ENCODE measurements at places on chromosomes 1 and 21.

GRCh38 chr1:62905309-62905708 lies 121.4 kb downstream of the ATG4C start:
- no peak for DNase-seq

DNA sequence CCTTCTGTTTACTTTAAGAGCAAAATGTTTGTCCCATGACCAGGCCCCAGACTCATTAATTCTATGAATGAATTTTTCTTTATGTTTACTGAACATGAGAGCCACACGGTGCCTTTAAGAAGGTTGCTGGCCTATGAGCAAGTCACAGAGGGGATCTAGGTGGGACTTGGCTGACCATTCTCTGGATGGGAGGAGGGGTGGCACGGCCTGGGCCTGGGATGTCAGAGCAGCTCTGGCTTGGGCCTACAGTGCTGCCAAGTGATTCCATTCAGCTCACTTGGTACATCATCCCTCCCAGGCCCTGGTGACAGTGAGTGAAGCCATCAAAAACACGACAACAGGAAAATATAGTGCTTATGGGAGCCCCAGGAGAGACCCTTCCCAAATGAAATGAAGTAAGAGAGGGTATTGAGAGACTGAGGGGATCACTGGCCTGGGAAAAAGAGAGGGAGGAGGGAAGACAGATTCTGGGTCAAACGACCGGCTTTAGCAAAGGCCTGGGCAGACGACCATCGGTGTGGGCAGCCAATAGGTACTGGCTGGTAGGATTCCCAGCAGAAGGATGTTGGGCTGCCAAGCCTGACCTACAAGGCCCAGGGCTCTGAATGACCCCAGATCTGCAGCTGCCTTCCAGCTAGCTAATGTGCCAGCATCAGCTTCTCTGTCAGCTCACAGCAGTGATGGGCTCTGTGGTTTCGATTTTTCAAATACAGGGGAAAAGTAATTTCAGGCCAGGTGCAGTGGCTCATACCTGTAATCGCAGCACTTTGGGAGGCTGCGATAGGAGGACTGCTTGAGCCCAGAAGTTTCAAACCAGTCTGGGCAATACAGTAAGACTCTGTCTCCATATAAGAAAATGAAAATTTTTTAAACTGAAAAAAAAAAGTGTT lies 3.3 kb downstream of the TMEM53 start:
- DNase-seq: no peak

- no peak for DNase-seq
Observed at GRCh38 chr1:107899655-107900054, 65.3 kb downstream of the VAV3 start.

DNA sequence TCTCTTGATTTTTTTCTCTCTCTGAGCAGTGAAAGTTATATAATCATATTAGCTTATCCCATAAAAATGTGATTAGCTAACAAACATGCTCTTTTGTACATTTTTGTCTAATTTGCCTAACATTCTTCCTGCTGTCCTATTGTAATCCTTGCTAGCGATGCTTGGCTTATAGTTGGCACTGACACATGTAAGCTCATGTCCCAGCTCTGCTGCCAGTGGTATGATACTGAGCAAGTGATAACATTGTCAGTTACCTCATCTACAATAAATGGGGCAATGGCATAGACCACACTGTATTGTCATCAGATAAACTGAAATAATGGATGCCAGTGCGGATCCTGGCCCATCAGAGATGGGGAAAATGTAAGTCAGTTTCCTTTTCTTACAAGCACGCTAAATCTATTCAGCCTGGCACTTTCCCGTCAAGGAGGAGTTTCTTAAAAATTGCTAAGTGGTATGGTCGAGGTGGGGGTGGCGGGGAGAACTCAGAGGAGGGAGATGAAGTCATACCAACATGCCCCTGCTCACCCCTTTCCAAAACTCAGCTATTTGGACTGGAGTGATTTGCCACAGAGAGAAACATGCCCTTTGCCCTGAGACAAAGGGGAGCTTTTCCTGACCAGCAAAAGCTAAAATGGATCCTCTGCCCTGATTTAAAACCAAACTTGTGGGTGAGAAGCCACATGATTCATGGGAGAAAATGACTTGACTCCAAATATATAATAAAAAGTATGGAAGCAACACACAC lies 1.3 kb downstream of the FYB2 start:
- no peak for DNase-seq

DNA sequence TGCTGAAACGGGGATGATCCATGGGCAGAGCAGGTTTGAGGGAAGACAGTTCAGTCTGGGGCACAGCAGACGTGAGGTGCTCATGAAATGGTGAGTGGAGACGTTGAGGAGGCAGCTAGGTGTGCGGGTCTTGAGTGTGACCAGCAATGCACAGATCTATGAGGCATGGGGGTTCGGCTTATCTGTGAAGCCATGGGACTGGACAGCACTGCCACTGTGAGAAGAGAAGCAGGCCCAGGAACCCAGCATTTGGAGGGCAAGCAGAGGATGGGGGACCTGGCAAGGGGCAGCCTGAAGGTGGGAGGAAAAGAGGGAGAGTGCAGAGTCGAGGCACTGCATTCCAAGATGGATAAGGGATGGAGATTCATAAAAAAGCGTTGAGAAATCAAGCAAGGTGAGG lies 8.0 kb downstream of the CSF1 start:
- DNase-seq: no peak

GRCh38 chr1:211703812-211704537 lies 28.6 kb upstream of the NEK2 start:
- no peak for DNase-seq

DNA sequence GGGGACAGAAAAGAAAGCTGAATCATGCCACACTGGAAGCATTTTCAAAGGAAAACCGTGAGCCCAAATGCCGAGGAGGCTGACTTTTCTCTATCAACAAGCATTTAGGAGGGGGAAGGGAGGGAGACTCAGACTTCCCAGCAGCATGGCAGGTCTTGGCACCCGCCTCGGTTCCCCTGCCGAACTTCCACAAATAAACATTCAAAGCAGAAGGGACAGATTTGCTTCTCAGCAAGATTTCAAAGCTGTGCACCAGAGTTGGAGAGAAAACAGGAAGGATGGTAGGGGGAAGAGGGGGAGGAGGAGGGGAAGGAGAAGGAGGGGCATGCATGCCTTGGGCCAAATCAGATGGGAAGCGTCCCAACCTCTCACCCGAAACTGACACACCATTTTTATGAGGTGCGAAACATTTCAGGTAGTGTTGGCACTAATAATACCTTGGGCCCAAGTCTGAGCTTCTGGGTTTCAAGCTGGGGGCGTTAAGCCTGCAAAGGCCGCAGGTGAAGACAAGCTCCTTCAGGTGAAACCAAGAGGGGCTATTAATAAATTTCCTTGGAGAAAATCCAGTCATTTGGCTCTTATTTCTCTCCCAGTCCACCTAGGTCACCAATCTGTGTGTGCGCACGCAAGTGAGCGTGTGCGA lies 26.4 kb downstream of the ABCA4 start:
- no peak for DNase-seq

DNA sequence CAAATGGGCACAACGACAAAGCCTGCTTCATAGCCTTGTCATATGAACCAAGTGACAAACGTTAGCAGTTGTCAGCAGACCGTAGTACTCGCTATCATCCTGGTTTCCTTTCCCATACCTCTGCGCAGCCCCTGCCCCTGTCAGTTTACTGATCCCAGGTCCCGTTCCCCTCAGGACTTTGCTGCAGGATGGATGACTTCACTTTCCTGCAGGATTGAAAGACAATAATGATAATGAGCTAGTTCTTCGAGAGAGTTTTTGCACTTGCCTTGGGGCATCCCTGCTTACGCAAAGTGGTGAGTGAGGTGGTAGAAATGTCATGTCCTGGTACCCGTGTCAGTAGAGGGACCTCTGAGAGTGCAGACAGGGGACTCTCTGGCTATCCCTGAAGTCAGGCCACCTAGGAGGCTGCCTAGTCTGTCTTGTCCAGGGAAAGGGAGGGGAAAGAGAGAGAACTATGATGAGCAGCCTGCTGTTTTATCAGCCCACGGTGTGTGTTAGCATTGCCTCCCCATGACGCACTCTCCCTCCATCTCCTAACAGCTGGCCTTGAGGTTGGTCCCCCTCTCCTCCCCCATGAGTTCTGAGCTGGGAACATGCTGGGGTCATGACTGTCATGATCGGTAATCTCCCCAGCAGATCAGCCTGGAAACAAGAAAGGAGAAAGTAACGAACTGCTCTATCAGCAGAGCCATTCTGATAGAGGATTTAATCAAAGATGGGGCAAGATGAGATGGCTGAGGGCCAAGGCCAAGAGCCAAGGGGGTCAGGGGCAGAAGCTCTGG lies 53.7 kb downstream of the ELK4 start:
- DNase-seq: no peak

DNA sequence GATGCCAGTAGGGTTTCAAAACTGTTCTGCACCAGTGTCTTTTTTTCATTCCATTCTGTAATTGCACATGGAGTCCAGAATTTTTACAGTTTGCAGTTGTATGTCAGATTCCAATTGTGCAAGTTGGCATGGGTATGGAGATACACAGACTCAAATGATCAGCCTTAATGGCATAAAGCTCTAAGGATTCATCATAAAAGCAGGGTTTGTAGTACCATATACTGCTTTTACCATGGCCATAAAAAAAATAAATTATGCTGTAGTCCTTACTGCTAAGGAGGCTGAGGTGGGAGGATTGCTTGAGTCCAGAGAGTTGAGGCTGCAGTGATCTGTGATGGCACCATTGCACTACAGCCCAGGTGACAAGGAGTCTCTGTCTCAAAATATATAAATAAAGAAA lies 10.3 kb downstream of the MTARC1 start:
- no peak for DNase-seq

- no peak for DNase-seq
Observed at GRCh38 chr1:159987186-159987585, 33.1 kb upstream of the SLAMF9 start.

- DNase-seq: no peak
Observed at GRCh38 chr1:52343979-52344378, 22.0 kb downstream of the CC2D1B start.

DNA sequence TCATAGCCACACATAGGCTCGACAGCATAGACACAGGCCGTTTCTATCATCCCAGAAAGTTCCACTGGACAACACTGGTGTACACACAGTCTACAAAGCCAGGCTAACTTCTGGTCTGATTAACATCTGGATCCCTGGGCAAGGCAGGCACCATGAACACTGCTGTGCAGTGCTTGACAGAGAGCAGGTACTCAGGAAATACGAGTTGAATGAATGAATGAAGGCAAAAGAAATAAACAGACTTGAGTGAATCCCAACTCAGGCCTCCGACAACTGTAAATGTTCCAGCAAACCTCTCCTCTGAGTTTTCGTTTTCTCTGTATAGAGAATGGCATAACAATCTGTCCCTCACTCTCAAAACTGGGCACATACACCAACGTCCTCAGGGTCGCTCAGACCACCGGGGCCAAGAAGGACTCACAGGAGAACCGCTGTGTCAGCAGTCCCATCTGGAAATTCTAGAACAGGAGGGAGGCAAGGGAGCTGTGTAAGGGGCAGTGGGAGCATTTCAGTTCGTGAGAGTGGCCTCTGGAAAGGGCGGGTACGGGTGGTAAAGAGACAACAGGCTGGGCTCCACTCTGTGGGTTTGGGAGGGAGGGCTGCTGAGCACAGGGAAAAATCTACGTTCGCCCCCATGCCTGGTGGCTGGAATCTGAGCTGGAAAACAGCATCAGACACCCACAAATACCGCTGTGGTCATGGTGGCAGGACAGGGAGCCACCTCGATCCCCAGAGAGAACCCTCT lies 15.1 kb upstream of the ECE1 start:
- DNase-seq: no peak

- no peak for DNase-seq
Observed at GRCh38 chr1:2134266-2134620, 60.3 kb downstream of the FAAP20 start.

DNA sequence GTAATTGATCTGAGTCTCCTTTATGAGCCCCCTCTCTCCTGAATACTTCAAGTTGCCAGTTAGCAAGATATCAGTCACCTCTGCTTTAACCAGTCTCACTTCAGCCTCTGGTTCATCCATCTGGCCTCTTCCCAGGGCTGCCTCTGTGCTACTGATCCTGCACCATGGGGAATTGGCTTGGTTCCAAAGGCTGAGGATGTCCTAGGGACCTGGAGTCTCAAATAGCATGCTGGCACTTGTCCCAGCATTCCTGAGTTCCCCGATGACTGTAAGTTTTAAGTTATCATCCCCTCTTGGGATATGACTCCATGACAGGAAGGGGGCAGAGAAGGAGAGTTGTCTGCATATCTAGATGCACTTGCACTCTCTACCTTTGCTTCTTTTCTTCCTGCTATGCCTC lies 252.0 kb downstream of the PTBP2 start:
- no peak for DNase-seq

DNA sequence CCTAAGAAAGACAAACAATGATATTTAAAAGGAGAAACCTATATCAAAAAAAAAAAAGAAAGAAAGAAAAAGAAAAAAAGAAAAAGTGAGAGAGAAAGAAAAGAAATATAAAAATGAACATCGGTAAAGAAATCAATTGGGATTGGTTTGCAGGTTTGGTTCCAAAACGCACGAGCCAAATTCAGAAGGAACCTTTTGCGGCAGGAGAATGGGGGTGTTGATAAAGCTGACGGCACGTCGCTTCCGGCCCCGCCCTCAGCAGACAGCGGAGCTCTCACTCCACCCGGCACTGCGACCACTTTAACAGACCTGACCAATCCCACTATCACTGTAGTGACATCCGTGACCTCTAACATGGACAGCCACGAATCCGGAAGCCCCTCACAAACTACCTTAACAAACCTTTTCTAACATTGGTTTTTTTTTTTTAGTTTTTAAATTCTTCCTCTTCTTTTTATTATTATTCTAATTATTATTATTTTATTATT lies 11.7 kb downstream of the LHX9 start:
- no peak for DNase-seq

GRCh38 chr1:99270646-99271045 lies 6.4 kb downstream of the PLPPR4 start:
- no peak for DNase-seq

GRCh38 chr1:192966073-192966472 lies 93.1 kb downstream of the UCHL5 start:
- DNase-seq: no peak

- DNase-seq: no peak
Observed at GRCh38 chr21:45266518-45267389, 20.9 kb downstream of the POFUT2 start.

- no peak for DNase-seq
Observed at GRCh38 chr1:208329300-208329699, 85.1 kb upstream of the PLXNA2 start.

DNA sequence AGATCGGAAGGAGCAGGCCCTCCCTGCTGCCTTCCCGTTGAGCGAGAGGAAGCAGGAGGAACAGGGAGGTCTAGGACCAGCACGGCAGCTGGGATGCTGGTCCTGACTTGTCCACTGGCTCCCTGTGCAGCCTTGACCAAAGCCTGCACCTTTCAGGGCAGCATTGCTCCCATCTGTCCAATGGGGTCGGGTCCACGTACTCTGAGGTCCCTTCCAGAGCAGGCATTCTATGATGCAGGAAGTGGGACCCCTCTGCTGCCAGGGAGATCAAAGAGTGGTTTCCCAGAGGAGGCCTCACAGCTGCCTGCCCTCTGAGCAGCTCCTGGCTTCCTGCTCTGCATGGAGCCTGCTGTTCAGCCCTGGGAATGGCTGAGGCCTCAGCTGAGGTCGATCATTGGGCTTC lies 21.7 kb upstream of the ZNF362 start:
- no peak for DNase-seq

Data from NT2/D1 (cell line).